Osteocyte (in vitro differentiated cells): ENCODE measurements at places on chromosomes 3 and 15.

- no peak for DNase-seq
These were observed 22.8 kb downstream of the SLC6A1 start for GRCh38 chr3:11015369-11015768.

DNA sequence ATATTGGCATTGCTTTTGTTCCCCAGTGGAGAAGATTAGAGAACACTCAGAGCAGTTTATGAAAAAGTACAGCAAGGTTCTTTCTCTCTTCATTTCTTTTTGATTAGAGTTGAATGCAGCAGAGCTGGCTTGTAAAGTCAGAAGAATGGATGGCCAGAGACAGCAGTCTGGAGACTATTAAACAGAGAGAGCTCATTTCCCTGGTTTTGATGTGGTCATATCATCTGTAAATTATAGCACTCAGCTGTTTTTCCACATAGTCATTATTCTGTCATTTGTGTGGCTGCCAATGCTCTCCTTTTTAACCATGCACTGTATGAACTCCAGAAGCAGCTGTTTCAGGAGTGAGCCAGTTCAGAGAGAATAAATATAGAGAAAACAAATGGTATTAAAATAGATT, 177.4 kb upstream of the CRBN start:
- no peak for DNase-seq

- DNase-seq = no peak
These were observed 174.7 kb upstream of the IL12A start for GRCh38 chr3:159813822-159814531.

DNA sequence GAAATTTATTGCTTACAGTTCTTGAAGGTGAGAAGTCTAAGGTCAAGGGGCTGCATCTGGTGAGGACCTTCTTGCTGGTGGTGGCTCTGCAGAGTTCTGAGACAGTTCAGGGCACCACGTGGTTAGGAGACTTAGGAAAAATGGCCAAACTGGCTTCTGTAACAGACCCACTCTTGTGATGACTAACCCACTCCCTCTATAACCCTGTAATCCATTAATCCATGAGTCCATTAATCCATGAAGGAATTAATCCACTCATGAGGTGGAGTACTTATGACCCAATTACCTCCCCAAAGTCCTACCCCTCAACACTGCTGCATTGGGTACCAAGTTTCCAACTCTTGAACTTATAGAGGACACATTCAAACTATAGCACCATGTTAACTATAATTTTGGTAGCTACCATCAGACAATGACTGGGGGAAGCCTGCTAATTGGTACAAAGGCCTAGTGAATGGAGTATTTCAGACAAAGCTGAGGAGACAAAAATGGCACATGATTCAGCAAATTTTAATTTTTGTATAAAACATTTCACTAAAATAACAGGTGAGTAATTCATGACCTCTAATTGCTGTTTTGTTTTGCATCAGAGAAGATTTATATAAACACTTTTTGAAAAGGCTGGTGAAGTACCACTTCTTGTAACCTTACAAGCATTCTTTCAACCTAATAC, 374.1 kb upstream of the TBL1XR1 start:
- no peak for DNase-seq

GRCh38 chr15:31300208-31300661, 26.4 kb upstream of the KLF13 start:
- peak; percentile 73 for DNase-seq

DNA sequence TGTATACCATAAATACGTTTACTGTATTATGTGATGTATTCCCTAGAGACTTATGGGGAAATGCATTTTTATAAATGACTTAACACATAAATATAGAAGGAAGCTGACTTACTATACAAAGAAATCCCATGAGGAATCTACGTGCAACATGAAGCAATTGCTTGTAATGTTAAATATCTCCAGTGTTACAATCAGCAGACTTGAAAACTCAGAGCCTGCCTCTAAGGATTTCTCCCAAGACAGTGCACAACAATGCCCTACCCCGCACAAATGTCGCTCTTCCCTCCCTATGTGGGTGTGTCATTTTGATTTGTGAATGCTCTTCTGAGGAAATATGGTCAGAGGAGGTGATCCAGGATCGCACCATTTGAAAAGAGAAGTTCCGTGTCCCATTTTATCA, 629.0 kb downstream of the NR2F2 start:
- no peak for DNase-seq

- no peak for DNase-seq
These were observed 24.4 kb downstream of the FNDC3B start for GRCh38 chr3:172063456-172064432.

- DNase-seq = no peak
These were observed 883.5 kb downstream of the IGSF11 start for GRCh38 chr3:118151164-118151563.

GRCh38 chr3:132311841-132312240, 5.4 kb upstream of the ACP3 start:
- no peak for DNase-seq

DNA sequence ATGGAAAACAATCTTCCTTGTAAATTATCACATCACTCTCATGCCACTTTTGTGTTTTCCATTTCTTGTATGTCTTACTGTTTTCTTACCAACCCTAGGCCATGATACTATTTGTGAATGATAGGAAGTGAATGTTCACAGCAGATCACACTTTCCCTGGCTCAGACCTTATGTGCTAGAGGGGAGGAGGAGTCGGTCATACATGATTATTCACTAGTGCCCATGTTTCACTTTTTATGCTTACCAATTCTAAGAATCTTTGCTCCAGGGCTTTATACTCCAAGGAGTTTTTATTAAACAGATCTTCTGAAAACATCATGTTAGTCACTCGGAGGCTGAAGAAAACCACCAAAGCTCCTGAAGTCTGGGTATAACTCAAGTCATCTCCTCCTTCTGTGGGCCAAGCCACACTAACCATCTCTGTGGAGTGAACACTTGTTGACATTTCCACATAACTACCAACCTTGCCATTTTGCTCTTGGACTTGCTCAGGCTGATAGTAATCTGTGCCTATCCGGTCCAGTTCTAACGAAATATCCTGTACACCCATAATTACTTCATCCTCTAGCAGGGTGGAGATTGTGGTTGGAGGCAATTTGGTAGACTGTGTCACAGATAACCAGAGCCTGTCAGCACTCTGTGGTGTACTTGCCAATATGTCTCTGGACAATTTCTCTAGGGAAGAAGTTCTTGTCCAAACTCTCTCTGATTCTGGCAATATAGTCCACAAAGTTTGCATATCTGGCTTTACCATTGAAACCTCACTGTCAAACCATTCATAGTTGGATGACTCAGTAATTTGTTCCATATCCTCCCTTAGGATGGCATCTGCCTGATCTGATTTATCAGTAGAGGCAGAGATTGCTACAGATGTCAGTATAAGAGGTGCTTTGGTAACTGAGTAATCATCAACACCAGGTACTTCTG, 76.8 kb downstream of the IMPG2 start:
- DNase-seq = no peak

GRCh38 chr15:28096411-28096669, 2.8 kb downstream of the OCA2 start:
- DNase-seq = no peak

DNA sequence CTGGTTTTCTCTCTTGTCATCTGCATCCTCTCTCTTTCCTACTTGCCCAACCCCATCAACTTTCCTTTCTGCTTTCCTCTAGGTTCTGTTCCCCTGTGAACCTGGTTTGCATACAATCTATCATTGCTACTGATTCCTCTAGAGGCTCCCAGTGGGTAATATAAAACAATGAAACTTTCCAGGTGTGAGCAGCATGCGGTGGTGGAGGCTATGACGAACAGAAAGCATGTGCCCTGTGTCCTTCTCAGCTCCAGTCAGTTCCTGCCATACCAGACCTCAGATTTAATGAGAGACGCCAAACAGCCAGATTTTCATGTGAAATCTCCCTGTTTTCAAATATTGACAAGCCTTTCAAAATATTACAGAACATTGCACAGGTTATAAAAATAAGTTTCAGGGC, 3.5 kb upstream of the ACAP2 start:
- no peak for DNase-seq

DNA sequence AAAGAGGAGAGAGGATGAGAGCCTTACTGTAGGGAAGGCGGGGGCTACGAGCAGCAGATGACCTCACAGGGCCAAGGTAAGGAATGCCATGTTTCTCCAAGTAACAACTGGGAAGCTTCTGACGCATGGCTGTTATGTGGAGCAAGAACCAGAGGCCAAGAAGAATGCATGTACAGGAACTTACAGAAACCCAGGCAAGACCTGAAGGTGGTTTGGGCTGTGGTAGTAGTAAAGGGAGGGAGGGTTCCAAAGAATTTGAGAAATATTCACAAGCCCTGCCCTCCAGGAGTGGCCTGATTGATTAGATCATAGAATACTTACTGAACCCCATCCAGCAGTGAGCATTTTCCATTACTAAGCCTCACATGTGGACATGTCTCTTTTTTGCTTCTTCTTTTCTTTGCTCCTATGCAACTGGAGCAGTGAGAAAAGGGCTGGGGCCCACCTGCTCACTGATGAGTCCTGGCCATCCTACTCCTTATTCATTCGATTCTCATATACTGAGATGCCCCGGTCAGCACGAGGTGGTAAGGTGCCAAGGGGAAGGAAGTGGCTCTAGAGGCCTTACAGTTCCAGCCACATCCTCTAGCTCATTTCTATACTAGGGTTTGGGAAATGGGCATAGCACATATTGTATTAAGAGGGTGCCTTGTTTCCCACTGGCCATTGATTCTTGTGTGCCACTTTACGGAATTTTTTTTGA, 8.3 kb upstream of the SLC12A8 start:
- DNase-seq = no peak

DNA sequence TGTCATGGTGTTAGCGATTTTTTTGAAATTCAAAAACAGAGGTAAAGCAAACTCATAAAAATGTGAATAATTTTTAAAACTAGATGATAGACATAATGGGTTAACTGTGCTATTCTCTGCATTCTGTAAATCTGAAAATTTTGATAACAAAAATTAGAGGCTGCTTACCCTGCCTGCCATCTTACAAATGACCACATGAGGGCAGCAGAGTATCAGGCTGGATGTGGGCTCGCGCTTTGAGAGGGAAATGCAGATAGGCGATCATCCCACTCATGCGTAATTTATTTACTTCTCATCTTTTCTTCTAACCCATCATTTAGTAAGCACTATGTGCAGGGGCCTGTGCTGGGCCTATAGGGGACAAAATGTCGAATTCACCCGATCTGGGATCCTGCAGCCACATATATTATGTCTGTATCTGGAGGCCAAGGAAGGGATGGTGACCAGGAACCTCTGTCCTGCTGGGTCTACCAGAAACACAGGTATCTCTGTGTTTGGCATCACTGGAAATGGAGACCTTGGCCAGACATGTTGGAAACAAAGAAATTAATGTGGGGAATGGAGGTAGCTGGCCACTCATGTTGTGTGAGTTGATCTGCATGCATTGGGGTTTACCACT, 7.8 kb upstream of the RAD18 start:
- DNase-seq = no peak

DNA sequence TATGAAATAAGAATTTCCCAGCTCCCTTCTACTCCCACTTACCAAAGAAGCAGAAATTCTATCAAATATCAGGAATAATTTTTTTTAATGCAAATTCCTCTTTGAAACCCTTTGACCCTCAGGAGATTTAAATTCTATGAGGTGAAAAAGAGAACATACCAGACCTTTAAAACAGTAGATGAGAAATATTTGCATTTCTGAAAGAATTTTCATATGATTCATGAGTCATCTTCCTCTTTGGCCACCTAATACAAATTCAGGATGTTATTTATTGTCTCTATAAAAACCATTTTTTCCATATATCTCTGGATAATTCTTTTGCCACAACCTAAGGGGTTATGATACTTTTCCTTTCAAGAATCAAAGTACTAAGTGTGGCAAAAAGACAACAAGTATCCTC, 67.3 kb upstream of the ST3GAL6 start:
- DNase-seq = no peak

DNA sequence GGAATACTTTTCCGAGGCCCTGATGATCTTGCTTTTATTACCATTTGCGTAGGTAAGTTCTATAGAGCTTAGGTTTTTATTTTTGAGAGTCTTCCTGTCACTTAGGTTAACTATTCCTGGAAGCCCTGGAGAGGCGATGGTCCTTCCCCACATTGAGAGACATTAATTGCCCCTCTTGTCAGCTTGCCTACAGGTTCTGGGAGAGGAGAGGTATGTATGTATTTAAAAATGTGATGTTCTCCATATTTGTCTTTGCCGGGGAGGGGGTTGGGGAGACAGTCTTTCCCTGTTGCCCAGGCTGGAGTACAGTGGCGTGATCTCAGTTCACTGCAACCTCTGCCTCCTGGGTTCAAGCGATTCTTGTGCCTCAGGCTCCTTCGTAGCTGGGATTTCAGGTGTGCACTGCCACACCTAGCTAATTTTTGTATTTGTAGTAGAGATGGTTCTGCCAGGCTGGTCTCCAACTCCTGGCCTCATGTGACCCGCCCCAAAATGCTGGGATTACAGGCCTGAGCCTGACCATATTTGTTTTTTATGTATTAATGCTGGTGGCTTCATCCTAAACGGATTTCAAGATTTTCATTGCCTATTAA, 6.2 kb downstream of the RPSA start:
- DNase-seq = no peak

DNA sequence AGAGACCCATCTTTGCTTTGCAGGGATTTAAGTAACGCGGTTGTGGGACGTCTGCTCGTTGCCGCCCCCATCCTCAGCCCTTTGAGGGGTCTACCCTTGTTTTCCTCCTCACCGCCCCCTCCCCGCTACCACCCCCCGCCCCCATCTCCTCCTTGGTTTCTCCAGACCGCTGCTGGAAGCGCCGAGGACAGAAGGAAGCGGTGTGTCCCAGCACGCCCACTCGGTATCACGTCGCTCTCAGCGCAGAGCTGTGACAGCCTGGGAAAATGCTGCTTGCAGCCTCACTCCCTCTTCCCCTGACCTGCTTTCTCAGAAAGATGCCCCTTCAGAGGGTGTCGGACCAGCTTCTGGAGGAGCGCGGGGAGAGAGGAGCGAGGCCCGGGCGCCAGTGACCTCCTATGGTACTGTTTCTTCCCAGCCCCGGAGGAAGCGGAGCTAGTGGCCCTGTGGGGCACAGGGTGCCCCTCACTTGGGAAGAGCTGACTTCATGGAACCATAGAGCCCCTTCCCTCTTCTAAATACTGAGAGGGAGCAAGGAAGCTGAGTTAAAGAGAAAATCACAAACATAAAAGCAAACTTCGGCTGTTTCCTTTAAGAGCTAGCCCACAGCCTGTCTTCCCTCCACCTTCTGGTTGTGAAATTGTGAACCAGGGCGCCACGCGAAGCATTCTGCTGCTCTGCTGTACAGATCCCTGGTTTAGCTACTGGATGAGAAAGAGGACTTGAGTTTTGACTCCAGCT, 698 bp downstream of the IL1RAP start:
- DNase-seq = no peak

GRCh38 chr3:185645596-185646381, 59.7 kb downstream of the SENP2 start:
- peak; percentile 76 for DNase-seq
